ENCODE measurements at places on chromosomes 4 and X.
A peak's percentile ranks its signal among the peaks of the same experiment; 100 is the strongest.

DNA sequence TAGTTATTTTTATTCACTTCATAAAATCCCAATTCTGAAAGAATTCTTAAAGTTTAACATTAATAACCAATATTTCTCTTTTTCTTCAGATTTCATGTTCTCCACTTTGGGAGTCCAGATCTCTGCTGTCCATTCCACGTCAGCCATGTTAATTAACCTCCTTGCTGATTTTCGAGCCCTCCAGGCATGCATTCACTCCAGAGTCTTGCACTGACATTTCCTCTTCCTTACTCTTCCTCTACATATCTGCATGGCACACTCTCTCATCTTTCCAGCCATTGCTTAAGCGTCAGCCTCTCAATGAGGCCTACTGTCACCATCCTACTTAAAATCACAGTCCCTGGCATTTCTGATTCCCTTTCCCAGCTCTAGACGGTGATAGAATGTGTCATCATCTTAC, 144.8 kb downstream of the MAD2L1 start:
- DNase-seq: no peak

GRCh38 chrX:130594453-130594916, 192.7 kb downstream of the RBMX2 start:
- peak; percentile 35 for DNase-seq

GRCh38 chr4:125676583-125676982, 361.8 kb downstream of the FAT4 start:
- no peak for DNase-seq

DNA sequence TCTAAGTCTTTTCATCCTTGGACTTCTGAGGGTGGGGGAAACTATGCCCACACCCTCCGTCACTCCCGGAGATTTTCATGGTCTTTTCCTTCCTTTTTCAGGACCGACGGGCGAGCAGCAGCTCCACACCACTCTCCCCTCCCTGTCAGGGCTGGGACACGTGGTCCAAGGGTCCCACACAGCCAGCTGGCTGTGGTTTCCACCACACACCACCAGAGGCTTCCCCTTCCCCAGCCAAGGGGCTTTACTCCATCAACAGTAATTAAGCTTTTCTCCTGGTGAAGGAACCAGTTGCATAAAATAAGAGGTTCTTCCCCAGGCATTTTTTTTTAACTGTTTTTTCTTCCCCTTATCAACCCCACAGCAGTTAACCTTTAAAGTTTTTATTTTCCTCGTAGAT, 453.9 kb downstream of the GPAT3 start:
- DNase-seq: no peak

DNA sequence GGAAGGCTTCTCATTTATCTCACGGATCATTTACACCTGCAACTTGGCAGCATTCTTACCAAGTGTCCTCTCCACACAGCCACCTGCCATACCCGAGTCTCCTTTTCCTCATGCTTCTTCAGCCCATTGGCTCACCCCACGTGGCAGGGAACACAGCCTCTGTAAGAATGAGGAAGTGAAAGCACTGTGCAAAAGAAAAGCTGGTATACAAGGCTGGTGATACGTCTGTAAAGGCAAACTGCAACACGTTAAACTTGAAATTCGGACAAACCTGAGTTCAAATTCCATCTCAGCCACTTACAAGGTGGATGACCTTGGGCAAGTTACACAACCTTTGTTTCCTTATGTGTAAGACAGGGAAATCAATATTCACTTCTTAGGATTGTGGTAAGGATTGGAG, 164.0 kb upstream of the RASGEF1B start:
- DNase-seq: peak; percentile 71

GRCh38 chr4:145423017-145423708, 58.5 kb upstream of the SMAD1 start:
- no peak for DNase-seq

- DNase-seq: peak; percentile 90
Observed at GRCh38 chr4:104064646-104065577, 345.1 kb upstream of the TACR3 start.

DNA sequence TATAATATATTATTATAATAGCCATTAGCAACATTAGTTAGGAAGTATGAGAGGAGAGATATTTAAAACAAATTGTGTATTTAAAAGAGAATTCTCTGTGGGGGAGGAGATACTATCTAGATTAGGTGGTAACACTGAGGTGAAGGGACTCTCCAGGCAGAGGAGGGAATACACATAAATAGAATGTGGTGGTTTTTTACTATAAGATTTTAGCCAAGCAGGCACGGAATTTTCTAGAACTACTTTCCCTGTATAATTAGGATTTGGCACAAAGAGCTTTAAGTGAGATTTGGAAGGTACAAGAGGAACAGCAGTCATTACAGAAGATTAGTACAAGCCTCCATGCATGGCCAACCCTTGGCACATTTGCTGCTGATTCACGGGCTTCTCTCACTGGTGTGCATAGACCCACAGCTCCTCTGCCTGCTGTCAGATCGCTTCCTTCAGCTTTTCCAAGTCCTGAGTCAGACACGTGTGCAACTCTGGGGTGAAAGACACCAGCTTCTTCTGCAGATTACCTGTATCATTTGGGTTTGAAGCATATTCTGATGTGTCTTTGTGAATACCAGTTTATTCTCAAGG, 685.5 kb downstream of the KCTD8 start:
- peak; percentile 7 for DNase-seq

DNA sequence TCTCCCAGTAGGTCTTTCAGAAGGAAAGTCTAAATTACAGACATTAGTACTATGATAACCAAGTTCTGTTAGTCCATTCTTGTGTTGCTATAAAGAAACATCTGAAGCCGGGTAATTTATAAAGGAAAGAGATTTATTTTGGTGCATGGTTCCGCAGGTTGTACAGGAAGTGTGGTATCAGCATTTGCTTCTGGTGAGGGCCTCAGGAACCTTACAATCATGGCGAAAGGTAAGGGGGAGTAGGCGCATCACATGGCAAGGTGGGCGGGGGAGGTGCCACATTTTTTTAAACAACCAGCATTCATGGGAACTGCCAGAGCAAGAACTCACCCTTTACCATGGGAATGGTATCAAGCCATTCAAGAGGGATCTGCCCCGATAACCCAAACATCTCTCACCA, 26.2 kb upstream of the USP46 start:
- DNase-seq: no peak

Measured in Ammon's horn (tissue), 1 donor.